T-helper 9 cell (primary cell): ENCODE measurements at places on chromosomes 4 and X.

DNA sequence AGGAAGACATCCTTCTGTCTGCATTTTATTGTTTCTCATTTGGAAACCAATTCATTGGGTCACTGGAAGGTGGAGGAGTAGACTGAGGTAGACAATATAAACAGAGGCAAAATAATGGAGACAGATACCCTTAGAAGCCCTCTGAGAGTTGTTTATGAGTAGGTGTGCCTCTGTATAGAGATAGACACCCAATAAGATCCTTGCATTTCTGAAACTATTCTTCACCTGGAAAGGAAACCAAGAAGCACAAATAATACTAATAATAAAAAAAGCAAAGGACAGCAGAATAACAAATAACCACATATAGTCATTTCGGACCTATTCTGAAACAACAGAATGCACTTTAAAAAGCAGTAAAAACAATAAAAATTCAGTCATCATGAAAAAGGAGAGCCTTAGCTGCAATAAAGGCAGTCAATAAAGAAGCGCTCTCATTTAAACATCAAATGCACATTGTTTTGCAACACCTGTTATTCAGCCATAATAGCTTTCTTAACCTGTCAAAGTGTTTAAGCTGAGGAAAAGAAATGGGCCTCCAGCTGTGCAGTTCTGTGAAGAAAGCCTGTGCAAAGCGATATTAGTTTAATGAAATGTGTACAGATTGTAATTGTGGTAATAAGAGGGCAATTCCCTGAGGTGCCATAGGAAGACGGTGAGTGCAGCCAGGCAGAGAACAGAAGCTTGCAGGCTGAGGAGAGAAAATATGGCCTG is 904.2 kb downstream of the STPG2 start:
- DNase-seq: no peak

GRCh38 chr4:189177130-189177529 is 763.5 kb upstream of the FRG1 start:
- no peak for DNase-seq

DNA sequence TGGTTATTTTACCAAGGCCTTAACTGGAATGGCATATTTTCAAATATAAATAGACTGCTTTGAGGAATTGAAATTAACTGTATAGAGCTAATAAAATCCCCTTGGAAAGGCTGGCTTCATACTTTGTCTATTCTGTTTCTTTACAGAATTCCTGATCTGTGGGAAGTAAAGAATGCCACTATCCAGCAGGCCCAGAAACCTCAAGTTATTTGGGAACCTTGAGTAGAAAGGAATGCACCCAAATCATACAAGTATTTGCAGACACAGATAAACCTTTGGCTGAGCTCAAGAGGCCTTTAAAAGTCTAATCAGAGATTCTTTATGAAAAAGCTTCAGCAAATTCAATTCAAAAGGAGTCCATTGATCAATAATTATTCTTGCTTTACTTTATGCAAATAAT is 975.7 kb upstream of the PABPC4L start:
- no peak for DNase-seq

DNA sequence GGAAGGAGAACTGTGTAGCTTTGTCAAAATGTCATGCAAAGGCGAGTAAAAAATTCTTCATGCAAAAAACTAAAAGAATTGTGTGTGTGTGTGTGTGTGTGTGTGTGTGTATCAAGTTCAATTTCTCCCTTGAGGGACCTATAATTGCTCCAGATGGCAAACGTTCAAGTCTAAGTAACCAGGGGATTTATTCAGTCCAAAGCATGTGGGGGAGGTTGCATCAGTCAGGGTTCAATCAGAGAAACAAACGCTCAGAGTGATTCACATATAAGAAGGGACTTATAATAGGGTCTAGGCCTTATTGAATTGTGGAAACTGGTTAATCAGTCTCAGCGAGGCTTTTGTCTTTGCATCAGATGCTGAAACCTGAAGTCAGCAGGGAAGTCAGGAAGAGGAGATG is 5.0 kb downstream of the DCAF8L1 start:
- no peak for DNase-seq

GRCh38 chrX:30888526-30889146 is 418 bp downstream of the TAB3 start:
- no peak for DNase-seq

DNA sequence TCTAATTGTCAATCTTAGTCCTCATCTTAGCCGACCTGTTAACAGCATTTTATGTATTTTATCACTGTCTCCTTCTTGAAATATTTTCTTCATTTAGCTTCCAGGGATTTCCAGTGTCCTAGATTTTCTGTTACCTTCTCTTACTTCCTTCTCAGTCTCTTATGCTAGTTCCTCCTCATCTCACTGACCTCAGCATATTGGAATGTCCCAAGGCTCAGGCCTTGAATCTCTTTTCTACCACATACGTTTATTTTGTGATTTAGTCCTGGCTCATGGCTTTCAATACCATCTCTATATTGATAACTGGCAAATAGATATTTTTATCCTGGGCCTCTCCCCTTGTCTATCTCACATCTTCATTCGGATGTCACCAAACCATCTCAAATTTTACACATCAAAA is 61.1 kb downstream of the IQCM start:
- no peak for DNase-seq

DNA sequence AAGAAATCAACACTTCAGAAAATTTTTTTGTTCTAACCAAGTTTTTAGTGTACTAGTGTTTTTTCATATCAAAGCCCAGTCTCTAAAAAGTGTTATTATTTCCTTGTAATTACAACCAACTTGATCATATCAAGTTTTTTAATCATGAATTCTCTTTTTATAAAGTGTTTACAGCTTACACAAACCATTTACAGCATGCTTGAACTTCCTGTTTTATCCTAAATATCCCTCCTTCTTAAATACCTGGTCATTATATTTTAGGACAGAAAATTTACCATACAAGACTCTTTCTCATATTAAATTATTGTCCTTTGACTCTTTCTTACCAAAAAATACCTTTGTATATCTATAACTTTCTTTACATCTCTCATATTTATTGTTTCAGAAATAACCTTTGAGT is 89.4 kb upstream of the NPY2R start:
- no peak for DNase-seq

- DNase-seq: no peak
Measured at GRCh38 chrX:69179380-69179911, 14.2 kb upstream of the PJA1 start.

- DNase-seq: no peak
Measured at GRCh38 chr4:160091631-160092030, 988.8 kb downstream of the RAPGEF2 start.

DNA sequence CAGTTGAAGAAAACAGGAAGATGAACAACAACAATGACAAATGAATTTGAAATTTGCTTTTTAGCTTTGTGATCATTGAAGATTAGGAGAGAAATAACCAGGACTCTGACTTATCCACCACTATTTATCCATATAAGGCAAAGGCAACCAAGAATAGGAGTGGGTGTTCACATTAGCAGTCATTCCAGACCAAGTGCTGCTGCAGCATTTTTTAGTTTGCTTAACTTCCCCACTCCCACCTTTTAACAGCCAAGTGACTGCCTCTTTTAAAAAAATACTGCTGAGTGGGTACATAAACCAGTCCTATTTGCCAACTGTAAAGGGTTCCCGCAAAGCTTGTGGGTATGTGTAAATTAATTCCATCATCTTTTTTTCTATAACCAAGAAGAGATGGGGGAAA is 230.9 kb downstream of the IQCM start:
- DNase-seq: no peak

DNA sequence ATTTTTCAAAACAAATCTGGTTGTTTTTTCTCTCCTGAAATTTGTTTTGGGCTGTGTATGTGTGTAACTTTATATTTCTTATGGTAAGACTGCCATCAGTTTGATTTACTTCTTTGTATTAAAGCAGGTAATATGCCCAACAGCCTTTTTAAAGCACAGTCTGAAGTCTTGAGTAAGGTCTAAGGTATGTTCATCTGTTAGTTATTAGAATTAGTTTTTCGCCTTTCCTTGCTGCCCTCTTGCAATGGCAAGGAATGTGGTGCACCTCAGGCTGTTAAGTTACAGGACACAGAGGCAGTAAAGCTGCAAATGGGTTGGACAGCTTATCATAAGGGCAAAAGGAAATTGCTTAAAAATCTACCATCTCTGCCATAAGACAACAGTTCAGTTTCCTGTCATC is 71.8 kb downstream of the METTL14 start:
- DNase-seq: no peak

DNA sequence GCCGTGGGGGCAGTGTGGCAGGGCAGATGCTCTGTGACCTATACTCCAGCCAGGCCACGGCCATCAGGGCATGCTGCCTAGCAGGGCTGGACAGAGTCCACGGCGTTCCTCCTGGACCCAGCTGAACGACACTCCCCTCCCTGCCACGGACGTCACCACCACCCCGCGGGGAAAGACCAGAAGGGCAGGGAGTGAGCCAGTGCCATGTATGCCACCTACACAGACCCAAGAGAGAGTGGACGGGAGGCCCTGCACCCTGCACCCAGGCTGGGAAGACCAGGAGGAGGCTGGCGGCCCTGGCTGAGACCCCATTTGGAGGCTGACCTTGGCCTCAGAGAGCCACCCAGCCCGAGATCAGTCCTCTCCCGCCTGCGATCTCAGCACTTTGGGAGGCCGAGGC is 101.9 kb downstream of the FAM53A start:
- no peak for DNase-seq

DNA sequence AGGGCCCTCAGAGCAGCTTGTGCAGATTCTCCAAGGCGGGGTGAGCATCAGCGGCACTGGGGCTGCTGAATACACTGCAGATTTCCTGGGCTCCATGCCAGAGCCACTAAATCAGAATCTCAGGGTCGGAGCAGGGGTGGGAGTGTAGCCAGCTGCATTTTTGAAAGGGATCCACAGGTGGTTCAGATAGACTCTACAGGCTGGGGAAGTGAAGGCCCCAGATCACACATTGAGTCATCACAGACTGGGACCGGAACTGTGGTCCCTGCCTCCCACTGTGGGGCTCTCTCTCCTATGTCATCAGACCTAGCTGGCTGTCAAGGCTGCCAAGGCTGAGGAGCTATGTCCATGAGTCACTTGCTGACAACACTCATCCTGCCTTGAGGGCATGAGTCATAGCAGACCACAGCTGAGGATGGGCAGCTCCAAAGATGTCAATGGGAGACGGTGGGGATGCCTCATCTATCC is 162.3 kb upstream of the MAMLD1 start:
- DNase-seq: no peak

GRCh38 chrX:44234116-44234515 is 109.4 kb downstream of the EFHC2 start:
- no peak for DNase-seq

- DNase-seq: no peak
Measured at GRCh38 chr4:111274486-111274885, 651.6 kb upstream of the PITX2 start.

DNA sequence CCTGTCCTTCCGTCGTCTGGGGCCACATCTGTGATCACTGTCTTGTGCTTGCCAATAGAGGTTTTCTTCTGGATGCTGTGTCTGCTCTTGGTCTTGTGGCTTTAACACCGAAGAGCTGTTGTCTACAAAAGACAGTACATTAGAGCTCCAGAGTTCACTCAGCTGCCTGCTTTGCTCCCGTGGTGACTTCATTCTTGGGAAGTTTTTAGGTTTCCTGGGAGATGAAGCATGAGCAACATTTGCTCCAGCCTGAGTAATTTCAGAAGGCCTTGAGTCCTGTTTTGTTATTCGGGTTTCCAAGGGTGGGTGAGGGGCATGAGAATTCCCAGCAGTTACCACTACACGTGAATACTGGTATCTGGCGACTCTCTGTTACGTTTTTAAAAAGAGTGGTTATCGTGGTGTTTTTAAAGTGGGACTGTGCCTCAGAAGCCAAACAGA is 189.2 kb downstream of the SHROOM3 start:
- no peak for DNase-seq
